Muscle of arm (tissue), 14 donors: ENCODE measurements at places on chromosomes 4 and X.

GRCh38 chr4:139453041-139453370, 915 bp upstream of the RAB33B start:
- DNase-seq: no peak

- no peak for DNase-seq
These were observed 7.5 kb downstream of the ZNF41 start for GRCh38 chrX:47475476-47475875.

DNA sequence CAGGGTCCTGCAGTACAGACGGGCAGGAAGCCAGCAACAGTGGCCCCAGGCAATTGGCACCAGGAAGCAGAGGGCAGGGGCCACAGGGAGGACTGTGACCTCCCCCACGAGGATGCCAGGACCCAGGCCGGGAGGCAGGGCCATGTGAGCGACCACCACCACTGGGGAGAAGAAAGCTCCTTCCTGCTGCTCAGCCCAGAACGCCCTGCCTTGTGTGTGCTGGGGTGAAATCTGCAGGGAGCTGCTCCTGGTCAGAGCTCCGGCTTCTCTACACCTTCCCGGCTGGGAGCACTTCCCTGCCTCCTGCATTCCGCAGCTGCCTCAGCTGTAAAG, 100.4 kb downstream of the HMX1 start:
- DNase-seq: no peak

DNA sequence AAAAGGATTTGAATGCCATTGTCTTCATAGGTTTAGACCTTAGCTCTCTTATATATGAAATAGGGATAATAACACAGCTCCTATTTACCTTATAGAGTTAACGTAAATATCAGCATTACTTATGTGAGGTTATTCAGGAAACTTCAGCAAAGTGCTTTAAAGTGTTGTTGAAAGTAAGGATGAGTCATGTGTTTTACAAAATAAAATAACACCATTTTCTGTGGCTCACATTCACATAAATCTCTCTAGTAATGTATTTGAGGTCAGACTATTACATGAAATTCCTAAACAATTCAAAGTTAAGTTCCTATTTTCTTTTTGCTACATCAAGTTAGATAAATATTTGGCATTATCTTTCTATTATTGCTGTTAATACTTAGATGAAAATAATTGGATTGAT, 2.9 kb downstream of the GNRHR start:
- no peak for DNase-seq

DNA sequence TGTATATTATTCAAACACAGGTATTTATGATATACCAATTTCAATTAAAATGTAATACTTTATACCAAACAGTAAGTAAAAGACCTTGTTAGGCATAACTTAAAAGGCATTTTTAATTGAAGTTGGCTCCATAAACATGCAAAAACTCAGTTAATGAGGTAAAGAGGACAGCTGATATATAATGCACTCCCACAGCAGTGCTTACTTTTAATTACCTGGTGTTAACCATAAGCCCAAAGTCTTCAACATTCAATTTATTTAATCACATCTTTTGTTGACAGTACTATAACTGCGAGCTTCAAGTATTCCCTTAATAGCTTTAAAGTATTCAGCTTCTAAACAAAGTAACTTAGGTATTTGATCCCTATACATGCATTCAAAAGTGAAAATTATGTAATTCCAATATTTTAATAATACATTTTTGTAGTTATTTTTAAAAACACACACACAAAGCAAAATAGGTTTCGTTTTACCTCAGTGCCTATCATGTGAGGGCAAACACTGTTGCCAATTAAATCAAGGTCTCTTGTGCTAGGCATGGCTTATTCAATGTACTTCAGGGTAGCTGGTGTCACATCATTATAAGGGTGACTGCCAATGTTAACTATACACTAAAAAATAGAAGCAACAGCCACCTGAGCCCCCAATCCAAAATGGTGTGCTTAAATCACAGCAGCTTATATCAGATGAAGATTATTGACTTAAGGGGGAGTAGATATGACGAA, 197.1 kb downstream of the LRBA start:
- DNase-seq: no peak

- DNase-seq: no peak
These were observed 233.0 kb downstream of the PCDH18 start for GRCh38 chr4:137299281-137299680.

DNA sequence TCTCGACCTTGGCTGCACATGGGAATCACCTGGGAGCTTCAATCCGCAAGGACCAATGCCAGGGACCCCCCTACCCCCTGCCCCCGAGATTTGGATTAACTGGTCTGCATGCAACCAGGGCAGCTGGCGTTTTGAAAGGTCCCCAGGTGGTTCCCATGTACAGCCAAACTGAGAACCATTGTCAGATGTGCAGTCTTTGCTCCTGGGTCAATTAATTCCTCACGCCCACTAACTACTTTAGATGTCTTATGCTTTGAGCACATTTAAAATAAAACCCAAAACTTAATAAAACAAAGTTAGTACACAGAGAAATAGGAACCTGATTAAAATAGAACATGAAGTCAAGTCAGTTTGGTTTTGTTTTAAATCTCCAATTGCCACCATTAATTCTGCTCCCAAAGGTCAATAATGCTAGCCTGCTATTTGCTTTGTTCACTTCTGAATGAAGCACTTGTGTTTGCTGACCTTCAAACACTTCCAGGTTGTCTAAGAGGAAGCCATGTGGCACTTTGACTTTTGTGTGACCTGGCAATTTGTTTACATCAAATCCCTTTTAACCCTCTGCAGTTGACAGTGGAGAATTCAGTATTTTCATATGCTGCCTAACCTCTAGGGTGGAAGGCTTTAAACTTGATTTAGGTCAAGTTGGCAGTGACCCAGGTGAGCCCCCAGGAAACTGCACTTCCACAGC, 27.2 kb upstream of the TMSB4X start:
- no peak for DNase-seq

DNA sequence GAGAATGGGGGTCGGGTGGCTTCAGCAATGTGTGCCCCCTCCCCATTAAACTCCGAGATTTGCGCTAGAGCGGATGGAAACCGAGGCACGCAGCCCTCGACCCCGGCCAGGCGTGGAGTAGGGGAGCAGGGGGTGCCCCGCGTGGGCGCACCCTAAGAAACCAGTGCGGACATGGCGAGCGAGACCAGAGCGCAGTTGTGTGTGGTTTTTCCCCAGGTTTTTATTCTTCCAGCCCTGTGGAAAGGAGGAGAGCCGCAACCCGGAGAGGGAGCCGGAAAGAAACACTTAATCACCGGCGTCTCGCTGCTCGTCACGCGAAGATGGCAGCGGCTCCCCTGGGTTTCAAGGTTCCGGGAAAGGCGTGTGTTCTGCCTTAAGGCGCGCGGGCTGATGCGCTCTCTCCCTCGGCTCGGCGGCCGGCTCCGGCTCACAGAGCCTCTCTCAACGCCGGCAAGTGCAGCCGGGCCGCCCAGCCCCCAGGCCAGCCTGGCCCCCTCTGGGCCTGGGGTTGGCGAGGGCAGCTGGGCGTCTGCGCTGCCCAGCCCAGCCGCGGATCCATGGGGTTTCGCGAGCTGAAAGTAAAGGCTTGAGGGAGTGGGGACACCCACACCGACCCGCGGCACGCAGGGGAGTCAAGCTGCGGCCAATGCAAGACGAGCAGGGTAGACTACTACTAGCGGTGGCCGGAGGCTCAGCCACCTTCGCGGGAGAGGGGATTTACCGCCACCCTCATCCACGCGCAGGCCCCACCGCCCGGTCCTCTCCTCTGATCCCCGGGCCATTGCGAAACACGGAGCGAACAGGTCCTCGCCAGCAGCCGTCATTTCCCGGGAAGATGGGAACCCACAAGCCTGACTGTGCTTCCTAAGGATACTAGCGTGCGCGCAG, 74.0 kb upstream of the BCOR start:
- DNase-seq: no peak

- no peak for DNase-seq
These were observed 6.9 kb upstream of the TLL1 start for GRCh38 chr4:165866019-165866650.

DNA sequence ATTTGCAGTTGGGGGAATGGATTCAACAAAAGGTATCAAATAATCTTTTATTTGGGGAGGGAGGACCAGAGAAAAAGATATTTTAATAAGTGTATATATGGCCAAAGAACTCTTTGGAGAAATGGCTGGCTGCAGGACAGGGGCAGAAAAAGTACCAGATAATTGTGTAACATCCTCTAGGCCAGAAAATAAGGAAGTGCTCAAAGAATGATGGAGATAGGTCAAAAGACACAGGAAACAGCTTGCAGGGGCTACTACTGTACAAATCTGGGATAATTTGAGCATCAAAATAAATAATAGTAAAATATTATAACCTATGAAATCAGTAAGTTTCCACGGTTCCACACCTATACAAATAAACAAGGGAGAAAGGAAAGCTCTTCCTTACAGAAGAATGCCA, 34.8 kb downstream of the KLHL5 start:
- no peak for DNase-seq

GRCh38 chr4:108399610-108400265, 220.6 kb upstream of the RPL34 start:
- no peak for DNase-seq

GRCh38 chrX:10163031-10163430, 6.3 kb downstream of the CLCN4 start:
- DNase-seq: no peak

GRCh38 chr4:33975995-33976394, 2268.3 kb downstream of the ARAP2 start:
- no peak for DNase-seq

DNA sequence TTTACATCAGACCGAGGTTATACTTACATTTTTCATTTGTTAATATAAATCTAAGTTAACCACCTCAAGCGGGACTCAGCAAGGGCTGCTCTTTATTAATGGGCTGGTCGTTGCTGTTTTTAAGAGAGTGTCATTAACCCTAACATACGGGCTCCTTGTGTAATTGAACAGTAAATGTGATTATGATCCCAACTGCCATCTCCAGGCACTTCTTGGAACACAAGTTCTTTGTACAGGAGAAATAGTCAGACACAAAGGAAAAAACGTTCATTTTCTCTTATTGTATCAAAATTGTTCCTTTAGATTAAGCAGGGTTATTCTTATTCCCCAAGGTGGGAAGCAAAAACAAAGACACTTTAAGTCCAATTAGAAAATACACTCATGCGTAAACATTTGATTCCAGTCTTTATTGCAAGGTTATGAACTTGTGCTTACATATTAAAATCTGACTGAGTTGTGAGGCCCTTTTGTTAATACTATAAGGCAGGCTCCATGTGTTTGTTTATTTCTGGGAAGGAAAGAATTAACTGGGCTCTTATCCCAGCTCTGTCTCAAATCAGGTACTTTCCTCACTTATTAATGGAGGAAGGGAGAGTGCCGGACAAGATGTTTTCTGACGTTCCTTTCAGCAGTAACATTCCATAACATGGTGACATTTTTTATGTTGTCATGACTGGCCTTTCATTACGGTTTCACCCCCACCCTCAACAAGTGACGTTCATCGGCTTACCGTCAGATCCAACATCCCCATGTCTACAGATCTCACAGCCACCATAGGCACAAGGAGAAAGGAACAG, 95.9 kb downstream of the RASL11B start:
- DNase-seq: peak; percentile 46

GRCh38 chrX:42495139-42495538, 282.8 kb downstream of the PPP1R2C start:
- no peak for DNase-seq

GRCh38 chr4:155545456-155545855, 121.2 kb upstream of the GUCY1A1 start:
- DNase-seq: no peak

- DNase-seq: no peak
These were observed 28.1 kb downstream of the SLC25A43 start for GRCh38 chrX:119427024-119427794.

DNA sequence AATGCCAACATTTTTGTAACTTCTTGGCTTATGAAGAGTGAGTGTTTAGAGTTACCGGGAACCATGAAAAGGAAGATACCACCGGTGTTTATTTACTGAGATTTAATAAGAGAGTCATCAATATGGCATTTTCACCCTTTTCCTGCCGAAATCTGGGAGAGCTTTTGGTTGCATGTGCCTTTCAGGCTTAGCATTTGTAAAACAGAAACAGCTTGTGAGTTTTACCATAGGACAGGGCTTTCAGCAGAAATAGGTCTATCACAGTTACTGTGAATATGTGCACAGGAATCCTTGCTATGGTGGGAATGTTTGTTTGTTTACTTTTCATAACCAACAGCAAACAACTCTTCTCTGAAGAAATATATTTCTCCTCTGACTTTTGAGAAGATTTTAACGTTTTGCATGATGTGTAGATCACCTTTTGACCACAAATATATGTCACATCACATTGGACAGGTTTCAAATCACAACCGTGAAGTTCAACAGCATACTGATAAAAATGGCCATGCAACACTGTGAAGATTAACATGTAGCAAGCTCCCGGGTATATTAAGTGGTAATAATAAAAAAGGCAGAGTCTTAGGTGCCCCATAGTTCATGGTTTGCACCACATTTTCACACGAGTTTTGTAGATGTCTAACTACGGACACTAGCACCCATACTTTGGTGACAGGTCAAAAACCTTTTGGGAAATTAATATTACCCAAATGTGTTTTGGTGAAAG, 21.3 kb downstream of the ARHGAP24 start:
- DNase-seq: no peak

GRCh38 chr4:39178706-39179105, 3.6 kb upstream of the WDR19 start:
- DNase-seq: no peak

- no peak for DNase-seq
These were observed 5.6 kb upstream of the TEC start for GRCh38 chr4:48275247-48275646.

DNA sequence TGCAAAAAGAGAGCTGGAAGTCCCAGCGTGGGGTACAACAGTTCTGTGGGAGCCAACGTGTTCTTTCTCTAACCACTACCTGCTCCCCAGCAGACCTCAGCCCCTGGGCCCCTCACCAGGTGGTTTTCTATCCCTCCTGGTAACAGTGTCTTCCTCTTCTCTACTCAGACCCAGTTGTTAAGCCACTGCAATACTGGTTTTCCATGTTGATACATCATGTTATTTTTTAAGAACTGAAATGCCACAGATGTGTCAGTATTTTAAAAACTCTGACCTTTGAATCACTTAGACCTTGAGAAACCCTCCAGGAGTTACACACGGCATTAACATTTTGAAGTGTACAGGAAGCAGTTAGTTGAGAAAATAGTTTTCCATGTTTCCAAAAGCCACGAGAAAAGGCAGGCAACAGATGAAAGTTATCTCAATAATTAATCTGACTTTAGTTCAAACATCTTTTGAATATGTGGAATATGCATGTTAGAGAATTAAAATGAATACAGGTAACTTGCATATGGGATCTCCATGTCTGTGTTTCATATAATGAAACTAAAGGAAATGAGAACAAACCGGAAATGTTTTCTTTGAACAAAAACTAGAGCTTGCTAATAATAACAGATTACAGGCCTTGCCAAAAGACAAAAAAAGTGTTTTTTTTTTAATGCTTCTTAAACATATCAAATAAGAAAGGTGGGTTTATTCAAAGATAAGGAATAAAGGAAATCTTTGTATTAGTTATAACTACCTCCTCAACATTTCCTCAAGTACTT, 108.8 kb downstream of the ZNF827 start:
- DNase-seq: no peak

DNA sequence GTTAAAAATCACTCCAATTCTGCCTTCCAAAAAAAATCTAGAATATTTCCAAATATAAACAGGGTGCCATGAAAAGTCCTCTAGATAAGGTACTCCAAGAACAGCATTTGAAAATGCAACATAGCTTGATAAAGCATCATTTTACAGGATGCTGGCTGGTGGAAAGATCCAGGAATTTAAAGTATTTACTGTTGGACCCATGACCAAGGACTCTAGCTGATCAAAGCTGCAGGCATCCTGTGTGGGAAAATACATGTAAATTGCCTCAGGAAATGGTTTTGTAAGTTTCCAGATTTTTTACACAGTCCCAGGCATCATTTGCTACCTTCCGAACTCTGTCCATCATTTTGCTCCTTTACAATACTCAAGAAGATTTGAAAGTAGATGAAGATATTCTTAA, 164.4 kb downstream of the GRIA3 start:
- DNase-seq: no peak
